Activated CD4-positive, alpha-beta memory T cell treated with anti-CD3 and anti-CD28 coated beads, Interleukin-2, amount 10 ng/mL, durations not matched to agents 7 days and 5 days (primary cell): ENCODE measurements at places on chromosomes 16 and 17.
A peak's percentile ranks its signal among the peaks of the same experiment; 100 is the strongest.

- no peak for DNase-seq
These were observed 1.0 kb downstream of the TELO2 start for GRCh38 chr16:1494129-1494640.

DNA sequence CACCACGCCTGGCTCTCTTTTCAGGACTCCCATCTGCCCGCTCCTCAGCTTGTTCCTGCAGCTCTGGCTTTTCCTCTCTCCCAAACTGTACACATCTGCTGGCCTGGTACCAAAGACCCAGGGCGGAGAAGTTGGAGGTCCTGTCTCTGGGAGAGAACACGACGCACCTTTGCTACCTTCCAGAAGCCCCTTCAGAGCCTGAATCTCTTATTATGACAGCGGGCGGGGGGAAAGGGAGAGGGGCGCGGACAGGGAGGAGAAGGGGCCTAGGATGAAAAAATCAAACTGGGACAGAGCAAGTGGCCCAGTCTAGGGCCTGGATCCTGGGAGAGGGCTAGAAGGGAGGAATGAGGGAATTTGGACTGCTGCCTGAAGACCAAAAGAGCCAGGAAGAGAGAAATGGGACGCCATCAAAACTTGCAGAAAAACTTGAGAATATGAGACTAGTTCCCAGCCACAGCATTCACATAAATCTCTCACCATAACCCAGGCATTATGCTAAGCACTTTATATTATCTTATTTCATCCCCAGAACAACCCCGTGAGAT, 2.5 kb upstream of the PER1 start:
- no peak for DNase-seq

- DNase-seq, result no peak
These were observed 10.1 kb upstream of the PIPOX start for GRCh38 chr17:29032857-29033197.

DNA sequence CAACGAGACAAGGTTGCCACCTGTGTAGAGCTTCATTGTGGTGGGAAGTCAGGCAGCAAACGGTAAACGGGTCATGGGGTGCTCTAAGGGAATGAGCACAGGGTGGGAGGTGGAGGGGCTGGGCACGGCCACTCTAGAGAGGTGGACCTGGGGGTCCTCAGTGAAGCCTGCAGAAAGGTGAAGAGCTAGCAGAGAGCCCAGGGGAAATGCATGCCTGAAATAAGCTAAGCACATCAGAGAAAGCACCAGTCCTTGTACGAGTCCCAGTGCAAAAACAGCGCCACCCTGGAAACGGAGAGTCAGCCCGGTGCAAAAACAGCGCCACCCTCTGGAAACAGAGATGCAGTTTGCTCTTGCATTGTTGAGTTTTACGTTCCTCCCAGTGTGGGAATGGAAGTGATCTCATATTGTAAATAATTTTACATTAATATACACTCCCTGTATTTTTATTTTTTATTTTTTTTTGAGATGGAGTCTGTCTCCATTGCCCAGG, 65.0 kb downstream of the TBC1D16 start:
- DNase-seq, result peak; percentile 64

GRCh38 chr17:64403881-64404460, 13.3 kb upstream of the PECAM1 start:
- DNase-seq, result no peak

DNA sequence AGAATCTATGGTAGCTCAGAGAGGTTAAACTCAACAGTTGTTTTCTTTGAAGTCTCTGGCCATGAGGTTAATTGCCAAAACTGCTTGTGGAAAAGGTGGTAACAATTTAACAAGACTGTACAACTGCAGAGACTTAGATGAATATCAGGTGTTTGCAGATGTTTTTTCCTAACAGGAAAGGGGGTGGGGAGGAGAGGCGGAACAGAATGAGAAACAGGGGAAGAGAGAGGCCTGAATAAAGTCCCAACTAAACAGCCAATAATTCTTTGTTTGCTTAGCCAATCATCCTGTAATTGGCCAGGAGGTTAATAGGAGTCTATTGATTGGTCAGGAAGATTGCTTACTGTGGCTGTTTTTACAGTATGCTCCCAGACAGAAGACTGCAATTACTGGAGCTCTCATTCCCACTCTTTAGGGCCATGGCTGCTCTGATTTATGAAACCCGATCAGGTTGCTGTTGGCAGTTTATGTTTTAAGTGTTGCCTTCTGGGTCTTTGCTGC, 249.7 kb upstream of the TBX2 start:
- no peak for DNase-seq

- DNase-seq, result no peak
These were observed 40.7 kb downstream of the DUSP14 start for GRCh38 chr17:37530420-37530819.

- DNase-seq, result no peak
These were observed 24.5 kb downstream of the STXBP4 start for GRCh38 chr17:54992797-54993639.

DNA sequence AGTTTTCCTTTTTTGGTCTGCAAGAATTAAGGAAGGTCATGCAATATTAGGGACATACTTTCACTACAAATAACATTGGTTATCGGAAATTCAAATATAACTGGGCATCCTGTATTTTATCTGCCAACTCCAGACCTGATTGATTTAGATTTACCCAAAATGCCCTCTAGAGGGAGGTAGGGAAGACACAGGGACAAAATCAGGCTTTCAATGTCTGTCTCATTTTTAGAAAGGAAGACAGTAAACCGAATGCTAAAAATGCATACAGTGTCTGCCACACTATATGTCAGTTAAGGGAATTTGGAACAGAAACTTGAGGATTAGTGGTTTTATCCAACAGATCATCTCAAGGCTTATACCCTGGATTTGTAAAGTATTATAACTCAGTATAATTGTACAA, 161.7 kb upstream of the SOX9 start:
- no peak for DNase-seq

DNA sequence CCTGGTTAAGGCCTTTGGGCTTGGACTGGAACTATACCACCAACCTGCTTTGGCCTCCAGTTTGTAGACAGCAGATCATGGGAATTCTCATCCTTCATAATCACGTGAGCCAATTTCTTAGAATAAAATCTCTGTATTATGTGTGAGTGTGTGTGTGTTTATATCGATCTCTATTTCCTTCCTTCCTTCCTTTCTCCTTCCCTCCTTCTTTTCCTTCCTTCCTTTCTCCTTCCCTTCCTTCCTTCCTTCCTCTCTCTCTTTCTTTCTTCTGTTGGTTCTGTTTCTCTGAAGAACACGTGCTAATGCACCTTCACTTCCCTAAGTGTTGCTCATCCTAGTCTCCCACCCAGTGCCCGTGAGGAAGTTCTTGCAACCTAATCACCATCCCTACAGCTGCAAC, 35.5 kb upstream of the PHB1 start:
- DNase-seq, result no peak

GRCh38 chr17:74345433-74346241, 16.0 kb downstream of the BTBD17 start:
- DNase-seq, result no peak

GRCh38 chr17:9676820-9677310, 31.5 kb downstream of the USP43 start:
- DNase-seq, result no peak

GRCh38 chr16:70709942-70710341, 24.1 kb upstream of the MTSS2 start:
- DNase-seq, result no peak

- no peak for DNase-seq
These were observed 53.1 kb downstream of the CMIP start for GRCh38 chr16:81497690-81498089.

DNA sequence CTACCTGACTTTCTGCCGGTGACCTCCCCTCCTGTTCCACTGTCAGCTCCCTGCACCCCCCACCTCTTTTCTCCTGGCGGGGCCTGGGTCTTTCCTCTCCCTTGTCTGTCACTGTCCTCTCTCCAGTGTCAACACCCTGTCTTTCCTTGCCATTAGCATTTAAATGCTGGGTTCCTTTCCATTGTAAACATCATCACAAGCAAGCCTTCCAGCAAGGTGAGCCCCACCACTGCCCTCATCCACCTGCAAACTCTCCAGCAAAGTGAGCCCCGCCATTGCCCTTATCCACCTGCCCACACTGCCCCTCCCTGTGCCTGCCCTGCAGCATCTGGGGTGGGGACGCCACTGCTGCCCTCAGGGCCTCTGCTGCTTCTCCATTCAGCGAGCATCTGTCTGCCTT, 195.0 kb downstream of the ENGASE start:
- no peak for DNase-seq

- no peak for DNase-seq
These were observed 188.7 kb downstream of the MAF start for GRCh38 chr16:79411805-79412204.

DNA sequence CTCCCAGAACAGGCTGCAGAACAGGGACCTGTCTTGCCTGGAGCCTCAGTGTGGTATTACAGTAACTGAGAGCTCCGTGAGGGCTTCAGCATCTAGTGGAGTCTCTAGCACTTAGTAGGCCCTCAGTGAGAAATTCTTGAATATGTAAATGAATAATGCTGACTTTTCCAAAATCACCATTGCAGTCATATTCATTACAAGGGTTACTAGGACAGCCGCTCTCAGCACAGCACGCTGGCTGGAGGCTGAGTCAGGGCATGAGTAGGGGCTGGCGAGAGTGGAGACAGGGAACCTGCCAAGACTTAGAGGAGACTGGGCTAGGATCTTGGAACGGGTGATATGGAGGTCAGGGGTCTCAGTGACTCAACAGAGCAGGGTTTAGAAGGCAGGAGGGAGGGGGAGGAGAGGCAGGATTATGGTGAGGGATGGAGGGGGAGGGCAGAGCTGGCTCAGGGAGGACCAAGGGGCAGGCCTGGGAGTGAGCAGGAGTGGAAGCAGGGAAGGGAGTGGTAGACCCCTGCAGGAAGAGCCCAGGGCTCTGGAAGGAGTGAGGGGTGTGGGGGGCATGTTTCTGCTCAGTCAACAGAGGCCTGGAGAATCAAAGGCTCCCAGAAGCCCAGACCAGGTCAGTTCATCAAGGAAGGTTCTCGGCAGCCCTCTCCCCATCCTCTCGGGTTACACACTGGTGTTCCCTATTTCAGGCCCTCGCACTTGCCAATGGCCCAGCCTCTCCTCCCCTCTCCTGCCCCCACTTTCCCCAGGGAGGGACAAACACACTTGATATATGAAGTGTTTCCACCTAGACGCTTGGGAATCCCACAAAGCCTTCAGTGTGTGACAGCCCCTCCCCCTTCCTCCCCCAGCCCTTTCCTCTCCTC, 42.3 kb downstream of the FZD2 start:
- no peak for DNase-seq

DNA sequence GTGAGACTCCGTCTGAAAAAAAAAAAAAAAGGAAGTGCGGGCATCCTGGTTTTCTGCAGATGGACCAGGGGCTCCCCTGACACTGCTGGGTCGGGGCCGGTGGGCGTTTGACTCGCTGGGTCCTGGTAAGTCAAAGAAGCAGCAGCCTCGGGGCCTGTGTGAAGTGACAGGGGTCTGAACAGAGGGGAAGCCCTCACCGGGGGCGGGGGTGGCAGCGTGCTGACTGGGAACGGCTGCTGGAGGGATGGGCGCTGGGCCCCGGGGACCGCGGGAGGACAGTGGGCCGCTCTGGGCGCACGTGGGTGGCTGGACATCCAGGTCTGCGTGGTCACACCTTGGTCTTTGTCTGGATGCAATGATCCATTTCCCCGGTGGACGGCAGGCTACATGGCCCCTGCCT, 8.2 kb downstream of the GALNS start:
- no peak for DNase-seq

GRCh38 chr17:1577182-1577581, 14.6 kb upstream of the PITPNA start:
- DNase-seq, result no peak

- no peak for DNase-seq
These were observed 153.3 kb downstream of the CDH11 start for GRCh38 chr16:64968539-64968938.

- no peak for DNase-seq
These were observed 388.7 kb upstream of the PMFBP1 start for GRCh38 chr16:72560617-72561016.
